Activated naive CD4-positive, alpha-beta T cell treated with Interleukin-2 at 50 U/mL for 16 hours (primary cell): ENCODE measurements at places on chromosomes 1 and 21.

DNA sequence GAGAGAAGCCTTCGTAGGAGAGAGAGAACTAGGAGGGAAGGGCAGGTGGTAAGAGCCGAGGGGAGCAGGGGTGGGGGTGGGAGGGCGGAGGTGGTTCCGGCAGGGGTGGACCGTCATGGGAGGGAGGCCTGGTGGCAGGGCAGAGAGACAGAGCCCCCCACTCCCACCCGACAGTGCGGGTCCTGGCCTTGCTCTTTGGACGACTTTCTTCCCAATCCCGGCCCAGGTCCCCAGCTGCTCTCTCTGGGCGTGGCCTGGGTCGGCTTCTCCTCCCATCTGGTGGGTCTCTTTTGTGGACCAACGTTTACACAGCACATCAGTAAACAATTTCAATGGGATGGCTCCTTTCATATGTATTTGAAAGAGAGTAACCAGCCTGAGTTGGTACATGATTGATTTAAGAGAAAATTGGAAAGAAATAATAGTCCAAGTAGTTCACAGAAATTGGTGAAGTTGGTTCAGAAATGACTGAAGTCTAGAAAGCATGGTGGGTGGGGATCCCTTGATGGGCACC, 56.9 kb downstream of the LDLRAD2 start:
- DNase-seq, result no peak

GRCh38 chr1:36994294-36994693, 40.0 kb downstream of the GRIK3 start:
- DNase-seq, result no peak

GRCh38 chr1:59409986-59410385, 113.1 kb downstream of the FGGY start:
- DNase-seq, result no peak

DNA sequence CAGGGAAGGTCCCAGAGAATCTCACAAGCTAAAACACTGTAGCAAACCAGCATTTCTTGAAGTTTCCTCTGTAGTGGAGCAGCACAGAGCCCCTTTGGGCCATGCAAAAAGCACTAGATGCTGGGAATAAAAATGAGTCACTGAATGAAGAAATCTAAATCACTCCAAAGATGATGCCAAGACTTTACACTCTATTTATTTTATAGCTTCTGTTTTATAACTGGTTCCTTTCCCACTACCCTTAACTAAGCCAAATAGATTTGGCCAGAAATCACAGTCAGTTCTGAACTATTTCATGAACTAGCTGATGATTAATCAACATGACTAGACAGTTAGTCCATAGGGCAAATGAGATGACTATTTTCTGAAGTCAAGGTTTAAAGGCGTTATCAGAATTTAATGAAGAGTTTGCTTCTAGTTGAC, 89.5 kb downstream of the SCMH1 start:
- DNase-seq, result no peak

DNA sequence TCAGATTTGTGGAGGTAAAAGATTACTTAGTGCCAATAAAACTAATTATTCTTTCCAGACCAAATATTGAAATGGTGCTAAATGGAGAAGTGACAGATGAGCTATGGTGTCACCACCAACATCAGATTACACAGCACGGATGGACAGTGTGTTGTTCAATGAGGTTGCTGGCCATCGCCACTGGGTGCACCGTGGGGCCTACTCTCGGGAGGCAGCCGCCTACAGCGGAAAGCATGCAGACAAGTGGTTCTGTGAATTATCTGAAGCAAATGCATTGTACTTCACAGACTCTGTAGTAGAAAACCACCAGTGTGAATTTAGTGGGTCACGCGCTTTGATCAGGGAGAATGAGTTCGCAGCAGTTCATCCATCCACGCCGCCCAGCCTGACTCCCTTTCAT, 42.3 kb downstream of the GNG4 start:
- no peak for DNase-seq

DNA sequence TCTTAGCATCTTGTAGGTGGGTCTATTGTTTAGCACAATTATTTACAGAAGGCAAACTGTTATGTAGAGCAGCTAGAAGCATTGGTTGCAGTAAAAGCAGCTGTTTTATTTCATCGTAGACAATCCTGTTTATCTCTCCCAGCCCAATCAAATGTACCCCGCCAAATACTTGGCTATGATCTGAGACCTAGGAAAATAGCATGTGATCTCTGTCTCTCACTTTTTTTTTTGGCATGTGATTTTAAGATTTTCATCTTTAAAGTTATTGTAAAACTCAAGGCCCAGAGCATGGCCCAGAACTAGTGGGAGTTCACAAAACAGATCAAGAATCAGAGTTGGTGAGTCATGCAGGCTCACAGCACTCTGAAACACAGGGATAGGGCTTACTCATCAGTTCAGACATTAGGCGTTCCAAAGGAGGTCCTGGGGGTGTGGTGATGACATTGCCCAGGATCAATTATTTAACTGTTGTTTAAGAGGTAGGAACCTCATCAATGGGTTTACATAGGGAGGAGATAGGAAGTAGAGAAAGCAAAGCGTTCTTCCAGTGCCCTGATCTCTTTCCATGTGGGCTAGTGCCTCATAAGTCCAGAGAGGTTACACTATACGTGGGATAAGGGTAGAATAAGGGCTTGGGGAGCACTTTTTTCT, 40.2 kb downstream of the TBX19 start:
- DNase-seq, result peak; percentile 5

GRCh38 chr1:203338335-203339036, 12.4 kb downstream of the FMOD start:
- DNase-seq, result peak; percentile 64

DNA sequence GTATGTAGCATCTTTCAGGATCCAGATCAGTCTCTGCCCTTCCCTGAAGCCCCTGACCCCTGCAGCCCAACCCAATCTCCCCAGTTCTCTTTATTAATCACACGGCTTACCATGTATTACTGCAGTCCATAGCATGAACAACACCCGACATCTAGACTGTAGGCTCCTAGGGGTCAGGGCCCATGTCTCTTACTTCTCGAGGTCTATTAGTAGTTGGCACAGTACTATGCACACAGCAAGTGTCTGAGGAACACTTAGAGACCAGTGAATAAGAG, 27.1 kb downstream of the CAMK1G start:
- DNase-seq, result no peak

DNA sequence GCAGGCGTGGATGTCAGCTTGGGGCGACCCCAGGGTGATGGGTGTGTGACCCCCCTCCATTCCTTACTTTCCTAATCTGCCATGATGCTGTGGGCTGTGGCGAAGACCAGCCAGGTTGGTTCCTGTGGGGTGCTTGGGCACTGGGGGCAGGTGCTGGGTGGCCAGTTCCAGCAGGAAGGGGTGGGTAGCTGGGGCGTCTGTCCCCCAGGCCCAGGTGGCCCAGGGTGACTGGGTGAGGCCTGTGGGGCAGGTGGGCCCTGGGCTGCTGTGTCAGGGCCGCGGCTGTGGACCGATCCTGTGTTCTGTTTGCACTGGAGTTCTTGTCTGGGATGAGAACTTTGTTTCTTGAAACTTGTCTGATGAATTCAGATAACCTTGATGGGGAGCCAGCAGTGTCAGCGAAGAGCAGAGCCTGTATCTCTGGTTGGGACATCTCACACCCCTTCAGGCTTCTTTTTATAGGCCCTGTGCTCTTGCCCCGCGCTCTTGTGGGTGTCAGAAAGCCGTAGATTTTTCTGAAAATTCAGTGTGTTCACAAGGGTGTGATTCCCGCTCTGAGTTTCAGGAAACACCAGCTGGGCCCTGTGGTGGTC, 3.7 kb downstream of the PRKCZ start:
- no peak for DNase-seq

DNA sequence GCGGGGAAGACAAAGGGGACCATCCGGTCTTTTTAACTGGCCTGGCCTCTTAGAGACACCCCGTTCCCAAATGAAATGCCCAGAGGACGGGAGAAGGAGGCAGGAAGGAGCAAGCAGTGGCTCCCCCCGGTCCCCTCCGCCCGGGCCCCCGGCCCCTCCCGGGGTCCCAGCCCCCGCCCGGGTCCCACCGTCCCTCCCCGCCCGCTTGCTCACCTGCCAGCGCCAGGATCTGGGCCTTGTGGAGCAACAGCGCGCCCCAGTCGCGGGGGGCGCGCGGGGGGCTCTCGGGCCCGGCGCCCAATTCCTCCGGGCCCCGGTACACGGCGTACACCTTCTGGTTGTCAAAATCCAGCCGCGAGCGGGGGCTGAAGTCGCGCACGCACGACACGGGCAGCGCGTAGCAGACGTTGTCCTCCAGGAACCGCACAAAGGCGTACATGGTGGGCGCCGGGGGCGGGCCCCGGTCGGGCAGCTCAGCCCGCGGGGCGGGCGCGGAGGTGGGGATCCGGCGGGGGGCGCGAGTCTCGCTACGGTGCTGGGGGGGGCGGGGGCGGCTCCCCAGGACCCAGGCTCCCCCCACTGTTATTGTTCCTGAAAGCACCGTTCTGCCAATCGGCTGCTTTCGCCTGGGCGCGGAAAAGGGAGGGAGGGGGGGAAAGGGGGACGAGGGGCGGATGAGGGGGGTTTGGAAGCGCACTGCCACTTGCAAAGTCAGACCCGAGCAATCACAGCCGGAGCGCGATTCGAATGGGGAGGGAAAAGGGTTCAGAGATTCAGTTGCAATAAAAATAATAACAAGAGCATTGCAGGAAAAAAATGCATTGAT, at the start of gene BEND5:
BEND5 (minus strand) TSS at position 499 of the 826 bp plus-strand sequence; CDS start at position 439, 60 bp downstream.
- no peak for DNase-seq

DNA sequence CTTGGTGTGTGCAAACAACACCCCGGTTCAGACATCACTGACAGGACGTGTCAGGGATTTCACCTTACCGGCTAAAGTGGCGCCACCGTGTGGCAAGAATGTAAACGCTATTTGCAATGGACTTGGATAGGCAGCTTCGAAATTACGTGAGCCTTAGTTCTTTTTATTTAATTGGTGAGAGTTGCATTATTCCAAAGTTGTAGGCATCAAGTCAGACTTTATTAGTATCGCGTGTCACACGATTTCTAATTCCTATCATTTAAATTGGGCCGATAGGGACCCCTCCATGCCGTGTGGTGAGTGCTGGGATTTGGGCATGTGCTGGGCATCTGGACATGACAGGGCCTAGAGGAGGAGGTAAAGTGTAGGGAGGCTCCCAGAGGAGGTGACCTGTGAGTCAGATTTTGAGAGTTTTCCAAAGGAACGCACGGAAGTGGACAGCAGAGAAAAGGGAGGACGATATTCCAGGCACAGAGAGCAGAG, 14.5 kb upstream of the CPT2 start:
- DNase-seq, result peak; percentile 82

GRCh38 chr1:35443768-35444518, 113.3 kb downstream of the KIAA0319L start:
- no peak for DNase-seq

- no peak for DNase-seq
These were observed at the start of gene BECN2 for GRCh38 chr1:241957692-241958494. BECN2 (plus strand) TSS chr1:241957767; CDS start chr1:241957767, 0 bp downstream.

GRCh38 chr21:43864313-43864961, 586 bp upstream of the AGPAT3 start:
- peak; percentile 46 for DNase-seq

DNA sequence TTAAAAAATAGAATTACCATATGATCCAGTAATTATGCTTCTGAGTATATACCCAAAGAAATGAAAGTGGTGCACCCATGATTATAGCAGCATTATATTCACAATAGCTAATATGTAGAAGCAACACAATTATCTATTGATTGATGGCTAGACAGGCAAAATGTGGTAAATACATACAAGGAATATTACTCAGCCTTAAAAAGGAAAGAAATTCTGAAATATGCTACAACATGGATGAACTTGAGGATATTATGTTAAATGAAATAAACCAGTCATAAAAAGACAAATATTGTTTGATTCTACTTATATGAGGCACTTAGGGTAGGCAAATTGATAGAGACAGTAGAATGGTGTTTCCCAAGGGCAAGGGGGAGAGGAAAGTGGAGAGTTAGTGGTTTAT, 80.8 kb downstream of the MAP3K7CL start:
- DNase-seq, result no peak

GRCh38 chr1:112371775-112372174, 24.2 kb upstream of the CTTNBP2NL start:
- DNase-seq, result no peak

DNA sequence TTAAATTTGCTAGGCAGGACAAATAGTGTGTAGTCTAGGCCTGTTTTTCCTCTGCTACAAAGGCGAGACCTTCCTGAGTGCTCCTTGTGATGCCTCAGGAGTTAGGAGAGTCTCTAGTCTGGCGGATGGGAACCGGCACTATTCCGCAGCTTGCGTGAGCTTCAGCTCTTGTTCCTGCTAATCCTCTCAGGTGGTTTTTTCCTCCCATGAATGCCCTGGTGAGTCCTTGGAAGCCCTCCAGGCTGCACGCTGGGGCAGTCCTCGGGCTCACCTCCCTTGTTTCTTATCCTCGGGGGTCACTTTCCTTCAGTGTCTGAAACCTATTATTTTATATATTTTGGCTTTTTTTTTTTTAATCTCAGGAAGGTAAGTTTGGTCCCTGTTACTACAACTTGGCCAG, 28.2 kb downstream of the UTS2 start:
- DNase-seq, result no peak

DNA sequence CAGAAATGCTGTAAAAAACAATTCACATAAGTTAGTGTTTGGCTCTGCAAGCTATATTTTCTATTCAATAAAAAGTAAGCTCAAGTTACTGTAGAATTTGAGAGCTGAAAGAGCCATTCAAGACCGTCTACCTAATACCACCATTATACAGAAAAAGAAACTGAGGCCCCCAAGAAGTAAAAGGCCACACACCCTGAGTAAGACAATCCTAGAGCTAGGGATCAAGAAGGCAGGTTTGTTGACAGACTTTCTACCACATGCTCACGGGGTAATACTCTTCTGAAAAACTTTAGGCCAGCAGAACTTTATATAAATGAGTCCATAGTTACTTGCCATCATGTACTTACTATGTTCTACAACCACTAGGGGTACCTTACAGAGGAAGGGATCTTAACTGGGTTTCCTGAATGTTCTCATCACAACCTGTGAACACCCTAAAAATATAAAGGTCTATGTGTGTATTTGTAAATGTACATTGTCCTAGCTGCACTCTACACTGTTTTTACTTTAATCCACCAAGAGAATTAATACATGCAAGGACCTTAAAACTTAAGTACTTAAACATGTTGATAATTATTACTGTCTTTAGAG, 2.7 kb downstream of the PSMG1 start:
- DNase-seq, result no peak

DNA sequence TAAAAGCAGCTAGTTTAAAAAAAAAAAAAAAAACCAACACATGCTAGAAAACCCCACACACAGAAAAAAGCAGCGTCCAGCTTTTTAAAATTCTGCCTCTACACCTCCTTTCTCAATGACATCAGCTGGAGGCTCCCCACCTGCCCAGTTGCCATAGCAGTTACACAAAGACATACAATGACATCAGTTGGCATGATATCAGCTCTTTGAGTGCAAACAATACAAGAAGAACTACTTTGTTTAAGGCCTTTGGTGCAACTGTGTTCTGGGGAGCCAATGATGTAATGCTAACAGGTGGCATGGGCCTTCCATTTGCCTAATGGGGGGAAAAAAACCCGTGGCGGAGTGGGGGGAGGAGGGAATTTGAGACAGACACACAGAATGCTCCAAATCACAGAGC, 32.9 kb downstream of the DUSP10 start:
- peak; percentile 44 for DNase-seq
